ENCODE measurements at places on chromosomes 5 and 9.
A peak's percentile ranks its signal among the peaks of the same experiment; 100 is the strongest.

- DNase-seq: peak; percentile 35
Measured at GRCh38 chr9:100595391-100596199, 17.7 kb downstream of the CAVIN4 start.

DNA sequence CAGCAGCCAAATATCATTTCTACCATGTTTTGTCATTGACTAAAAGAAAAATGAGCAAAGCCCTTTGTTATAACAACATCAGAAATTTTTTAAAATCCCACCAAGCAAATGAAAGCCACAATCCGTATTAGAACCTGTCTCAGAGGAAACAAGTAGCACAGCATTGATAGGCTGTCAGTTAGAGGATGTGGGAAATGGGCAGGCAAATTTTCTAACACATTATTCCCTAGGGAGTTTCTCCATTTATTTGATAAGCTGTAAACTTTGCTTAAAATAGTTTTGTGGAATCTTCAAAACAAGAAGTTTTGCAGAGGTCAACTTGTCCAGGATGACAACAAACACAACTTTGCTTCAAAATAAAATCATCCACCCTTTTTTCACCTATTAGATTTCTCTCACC is 53.6 kb upstream of the APC start:
- DNase-seq: no peak

GRCh38 chr5:5584751-5585150 is 162.3 kb downstream of the ICE1 start:
- no peak for DNase-seq

DNA sequence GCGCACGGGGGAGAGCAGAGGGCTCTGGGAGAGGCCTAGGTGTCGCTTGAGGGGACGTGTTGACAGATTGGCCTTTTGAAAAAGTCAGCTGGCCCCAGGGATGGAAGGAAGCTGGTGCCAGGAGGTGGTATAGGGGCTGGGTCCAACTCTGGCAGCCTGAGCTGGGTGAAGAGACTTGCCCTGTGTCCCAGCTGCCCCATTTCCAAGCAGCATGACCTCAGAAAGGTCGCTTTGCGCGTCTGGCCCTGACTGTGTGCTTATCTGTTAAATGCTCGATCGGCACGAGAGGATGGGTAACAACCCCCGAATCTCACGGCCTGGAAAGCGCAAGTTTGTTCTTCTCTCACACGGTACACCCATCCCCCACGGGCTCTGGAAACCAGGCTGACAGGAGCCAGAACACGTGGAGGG is 31.2 kb upstream of the LAMC3 start:
- DNase-seq: no peak

DNA sequence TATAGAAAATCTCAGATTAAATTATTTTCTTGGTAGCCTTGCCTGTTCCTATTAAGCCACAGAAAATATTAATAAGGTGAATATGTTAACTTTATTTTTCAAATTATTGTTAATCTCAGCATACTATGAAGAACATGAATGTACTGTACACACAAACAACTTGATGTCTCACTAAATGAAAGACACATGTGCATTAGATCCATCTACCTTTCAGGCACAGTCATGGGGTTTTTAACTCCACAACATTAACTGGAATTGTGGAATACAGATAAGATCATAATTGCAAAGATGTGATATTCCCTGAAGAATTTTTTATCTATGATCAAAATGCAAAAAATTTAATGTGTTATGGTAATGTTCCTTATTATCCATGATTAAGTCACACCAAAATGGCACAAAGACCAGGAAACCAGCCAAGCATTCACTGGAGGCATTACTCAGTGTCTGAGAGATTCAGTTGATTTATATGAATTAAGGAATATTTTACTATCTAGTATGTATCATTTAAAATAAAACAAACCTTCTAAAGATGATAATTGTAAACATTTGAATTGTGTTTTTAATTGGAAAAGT is 150.0 kb upstream of the VCAN start:
- DNase-seq: no peak
